ENCODE measurements at places on chromosomes 4 and X.

DNA sequence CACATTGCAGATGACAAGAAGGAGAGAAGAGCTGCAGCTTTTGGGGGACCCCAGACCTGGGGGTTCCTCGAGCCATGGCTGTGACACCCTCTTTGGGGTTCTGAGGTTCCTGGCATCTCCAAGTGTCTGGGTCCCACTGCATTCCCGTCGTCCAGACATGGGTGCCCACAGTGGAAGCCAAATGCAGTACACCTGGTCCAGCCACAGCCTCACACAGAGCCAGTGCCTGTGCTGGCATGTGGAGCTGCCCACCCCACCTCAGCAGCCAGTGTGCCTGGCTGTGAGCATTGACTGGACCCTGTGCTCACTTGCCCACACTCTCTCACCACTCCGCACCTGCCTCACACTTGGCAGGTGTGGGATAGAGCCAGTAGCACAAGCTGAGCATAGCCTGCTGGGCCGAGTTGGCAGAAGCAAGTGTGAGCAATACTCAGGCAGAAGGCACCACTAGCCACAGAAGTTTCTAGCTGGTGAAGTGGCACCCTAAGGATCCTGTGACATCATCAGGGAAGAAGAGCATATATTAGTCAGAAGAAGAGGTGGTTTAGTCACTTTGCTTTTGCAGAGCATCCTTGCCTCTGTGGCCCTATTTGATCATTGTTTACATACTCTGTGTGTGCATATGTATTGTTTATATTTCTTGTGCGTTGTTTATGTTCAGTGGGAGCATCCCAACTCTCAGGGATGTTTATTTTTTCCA lies 65.0 kb upstream of the MAGEB2 start:
- peak; percentile 48 for DNase-seq

DNA sequence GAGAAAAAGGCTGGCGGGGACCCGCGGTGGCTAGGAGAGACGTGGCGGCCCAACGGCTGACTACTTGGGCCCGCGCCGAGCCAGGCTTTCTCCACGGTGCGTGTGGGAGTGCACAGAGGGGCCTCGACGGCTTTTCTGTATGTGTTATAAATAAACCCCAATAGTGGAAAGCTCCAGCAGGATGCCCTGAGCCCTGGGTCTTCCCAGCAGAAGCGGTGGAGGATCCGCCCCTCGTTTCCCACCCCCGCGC lies 268 bp upstream of the PRRG1 start:
- no peak for DNase-seq

- peak; percentile 73 for DNase-seq
Measured at GRCh38 chr4:5638976-5639375, 69.4 kb downstream of the EVC2 start.

DNA sequence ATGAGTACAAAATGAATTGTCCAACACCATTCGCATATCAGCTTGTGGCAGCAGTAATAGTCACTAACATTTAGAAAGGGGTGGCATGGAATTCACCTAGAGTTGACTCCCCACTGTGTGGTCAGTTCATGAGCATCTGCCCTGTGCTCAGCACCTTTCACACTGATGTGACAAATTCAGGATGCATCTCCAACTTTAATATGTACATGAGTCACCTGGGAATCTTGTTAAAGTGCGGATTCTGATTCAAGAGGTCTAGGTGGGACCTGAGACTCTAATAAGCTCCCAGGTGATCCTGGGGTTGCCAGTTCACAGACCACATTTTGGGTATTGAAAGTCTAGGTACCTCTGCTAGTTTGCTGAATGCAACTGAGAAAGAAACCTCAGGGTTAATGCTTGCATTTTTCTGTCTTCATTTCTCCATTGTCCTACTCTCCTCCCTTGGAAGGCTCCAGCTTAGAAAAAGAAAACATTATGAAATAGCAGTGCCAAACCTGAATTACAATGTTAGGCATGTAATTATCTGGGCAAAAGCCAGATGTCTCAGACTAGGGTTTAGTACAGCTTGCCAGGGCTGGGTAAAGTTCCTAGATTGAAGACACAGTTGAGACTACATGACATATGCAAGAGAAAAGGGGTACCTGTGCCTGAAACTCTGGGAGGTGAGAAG lies 32.7 kb downstream of the TMSB4X start:
- peak; percentile 24 for DNase-seq

- no peak for DNase-seq
Measured at GRCh38 chrX:31232506-31232905, 160.7 kb upstream of the FTHL17 start.

DNA sequence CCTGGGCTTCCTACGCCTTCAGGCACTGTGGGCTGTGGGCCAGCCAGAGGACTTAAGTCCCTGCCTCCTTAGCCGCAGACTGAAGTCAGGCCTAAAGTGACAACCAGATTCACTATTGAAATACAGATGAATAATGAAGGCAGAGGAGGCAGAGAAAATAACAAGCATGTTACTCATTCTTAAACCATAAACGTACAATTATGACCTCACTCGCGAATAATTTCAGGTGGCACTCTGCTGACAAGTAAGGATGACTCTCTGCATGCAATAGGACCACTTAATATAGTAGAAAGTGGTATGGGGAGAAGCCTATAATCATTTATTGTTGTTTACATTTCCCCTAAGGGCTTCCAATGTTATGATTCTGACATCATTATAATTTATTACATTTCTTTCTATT lies 409.2 kb upstream of the FGF13 start:
- DNase-seq, result no peak

DNA sequence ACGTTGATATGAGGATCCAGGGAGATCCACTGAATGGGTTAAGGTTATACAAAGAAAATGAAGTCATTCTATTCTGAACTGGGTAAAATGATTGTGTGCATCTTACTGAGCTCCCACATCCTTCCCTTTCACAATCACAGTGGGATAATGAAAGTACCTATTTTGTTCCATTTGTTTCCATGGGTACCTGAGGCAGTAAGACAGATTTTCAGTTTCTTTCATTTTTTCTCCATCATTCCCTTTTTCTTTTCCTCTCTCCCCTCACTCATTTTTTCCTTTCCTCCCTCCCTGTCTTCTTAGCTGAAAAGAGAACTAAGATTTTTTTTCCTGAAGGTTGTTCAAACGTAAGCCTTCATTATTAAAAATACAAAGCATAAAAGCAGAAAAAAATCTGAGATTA lies 4.6 kb downstream of the GRIA2 start:
- no peak for DNase-seq

DNA sequence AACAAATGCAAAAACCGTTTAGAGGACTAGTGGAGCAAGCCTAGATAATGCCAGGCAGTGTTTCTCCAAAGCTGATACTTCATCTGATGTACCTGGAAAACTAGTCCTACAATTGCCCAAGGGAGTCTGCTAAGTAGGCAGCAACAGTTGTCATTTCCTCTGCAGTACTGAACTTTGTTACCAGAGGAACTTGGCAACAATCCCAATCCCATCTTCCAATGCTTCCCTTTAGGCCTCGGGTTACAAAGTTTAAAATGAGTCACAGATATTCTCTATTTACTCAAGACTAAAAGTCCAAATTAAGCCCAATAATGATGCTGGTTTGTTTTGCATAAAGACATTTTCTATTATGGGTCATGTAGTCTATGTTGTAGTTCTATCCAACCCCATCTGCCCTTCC lies 120.0 kb upstream of the GLRA2 start:
- DNase-seq, result peak; percentile 33

DNA sequence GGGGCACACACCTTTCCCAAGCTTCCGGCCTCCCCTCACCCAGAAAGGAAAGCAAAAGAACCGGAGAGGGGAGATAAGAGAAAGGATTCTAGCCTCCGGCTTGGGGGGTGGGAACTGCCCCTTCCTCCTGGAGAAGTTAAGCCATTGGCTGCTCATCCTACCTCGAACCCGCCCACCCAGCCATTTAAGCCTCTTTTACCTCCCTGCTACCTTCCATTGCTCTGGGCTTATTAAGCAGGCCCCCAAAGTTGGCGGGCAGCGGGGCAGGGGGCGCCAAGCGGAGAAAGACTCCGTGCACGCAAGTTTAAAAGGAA lies 2.3 kb downstream of the MAML3 start:
- DNase-seq, result peak; percentile 52

- DNase-seq, result peak; percentile 88
Measured at GRCh38 chrX:100995469-100995868, 26.0 kb downstream of the ARL13A start.

DNA sequence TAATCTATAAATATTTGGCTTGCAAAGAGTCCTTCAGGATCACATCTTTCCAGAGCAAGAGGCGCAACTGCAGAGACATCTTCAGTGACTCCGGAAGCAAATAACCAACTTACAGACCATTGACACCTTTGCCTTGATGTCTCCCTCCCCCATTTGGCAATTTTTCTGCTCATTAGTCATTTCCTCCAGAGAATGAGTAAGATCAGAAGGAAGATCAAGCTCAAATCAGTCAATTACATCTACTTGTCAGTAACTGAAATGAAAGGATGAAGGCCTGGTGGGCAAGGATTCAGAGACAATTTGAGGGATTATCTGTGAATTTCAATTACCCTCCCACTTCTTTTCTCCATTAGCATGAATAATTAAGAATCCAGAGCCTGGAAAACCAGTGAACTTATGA lies 665.6 kb upstream of the CPEB2 start:
- DNase-seq, result no peak

GRCh38 chr4:141036786-141037185 lies 96.5 kb downstream of the RNF150 start:
- DNase-seq, result peak; percentile 9

DNA sequence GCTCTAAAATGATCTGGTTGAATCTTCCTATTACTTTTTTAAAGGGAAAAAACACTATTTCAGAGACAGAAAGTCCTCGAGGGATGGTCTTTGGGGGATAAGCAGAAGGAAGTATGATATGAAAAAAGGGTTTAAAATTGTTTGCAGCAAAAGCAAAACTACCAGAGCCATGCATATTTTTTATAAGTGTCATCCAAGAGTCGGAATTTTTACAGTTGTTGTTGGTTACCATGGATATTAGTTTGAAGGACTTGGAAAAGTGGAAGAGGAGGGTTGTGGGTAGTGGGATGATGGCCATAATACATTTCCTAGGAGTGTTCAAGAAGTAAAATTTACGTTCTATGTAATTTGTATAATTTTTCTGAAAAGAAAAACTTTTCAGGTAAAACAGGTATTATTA lies 134.4 kb downstream of the PCDH7 start:
- peak; percentile 3 for DNase-seq

- no peak for DNase-seq
Measured at GRCh38 chr4:108941904-108942430, 179.1 kb upstream of the ETNPPL start.

DNA sequence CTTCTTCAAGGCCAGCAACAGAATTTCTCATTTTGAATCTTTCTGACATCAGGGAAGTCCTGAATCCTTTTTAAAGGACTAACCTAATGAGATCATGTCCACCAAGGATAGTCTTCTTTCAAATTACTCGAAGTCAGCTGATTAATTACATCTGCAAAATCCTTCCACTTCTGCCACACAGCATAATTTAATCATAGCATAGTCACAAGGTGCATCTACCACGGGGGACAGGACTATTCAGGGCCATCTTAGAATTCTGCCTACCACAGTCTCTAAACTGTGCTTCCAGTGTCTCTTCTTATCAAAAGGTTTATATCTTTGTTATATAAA lies 53.7 kb downstream of the ATP10D start:
- DNase-seq, result no peak

DNA sequence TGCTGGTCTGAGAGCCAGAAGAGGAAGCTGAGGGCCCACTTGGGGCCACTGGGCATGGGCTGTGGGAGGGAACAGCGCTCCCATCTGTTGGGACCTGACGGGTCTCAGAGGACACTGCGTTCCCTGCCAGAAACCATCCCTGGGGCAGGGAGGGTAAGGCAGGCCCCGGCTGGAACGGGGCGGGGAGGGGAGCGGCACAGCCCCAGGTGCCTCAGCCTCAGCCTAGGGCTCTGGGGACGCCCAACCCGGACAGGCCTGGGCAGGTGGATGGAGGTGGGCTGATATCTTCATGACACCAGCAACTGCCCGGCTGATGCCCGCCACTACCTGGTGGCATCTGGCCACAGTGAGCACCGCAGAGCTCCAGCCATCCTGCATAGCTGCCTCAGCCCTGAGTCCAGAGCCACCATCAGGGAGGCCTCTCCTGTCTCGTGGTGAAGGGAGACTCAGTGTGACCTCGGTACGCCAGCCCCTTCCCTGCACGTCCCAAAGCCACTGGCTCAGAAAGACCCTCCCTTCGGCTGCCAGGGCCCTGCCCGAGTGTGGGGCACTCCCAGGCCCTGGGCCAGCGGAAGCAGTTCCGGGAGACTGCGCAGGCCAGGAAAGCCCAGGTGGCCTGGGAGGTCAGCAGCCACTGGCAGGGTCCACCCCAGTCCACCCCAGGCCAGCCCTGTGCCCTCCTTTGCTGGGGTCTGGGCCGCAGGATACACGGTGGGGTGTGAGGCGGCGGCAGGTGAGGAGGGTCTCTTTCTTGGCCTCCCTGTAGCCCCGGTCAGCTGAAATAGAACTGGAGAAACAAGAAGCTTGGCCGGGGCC lies 34.6 kb upstream of the FGFR3 start:
- no peak for DNase-seq

DNA sequence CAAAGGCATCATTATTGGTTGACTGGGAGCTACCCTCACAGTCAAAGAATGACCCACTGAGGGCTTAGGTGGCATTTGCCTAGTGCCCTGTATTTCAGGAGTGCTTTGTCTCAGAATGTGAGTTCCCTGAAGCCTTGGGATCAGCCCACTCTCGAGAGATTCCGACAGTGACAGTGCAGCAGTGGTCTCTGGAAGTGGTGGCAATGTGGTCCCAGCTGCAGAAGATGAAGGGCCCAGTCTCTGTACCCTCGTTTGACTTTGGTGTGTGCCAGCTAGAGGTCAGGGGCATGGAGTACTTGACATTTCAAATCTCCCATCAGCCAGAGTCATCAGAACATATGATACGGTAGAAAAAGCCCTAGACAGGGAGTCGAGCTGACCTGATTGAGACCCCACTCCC lies 153.7 kb downstream of the EFNB1 start:
- no peak for DNase-seq

DNA sequence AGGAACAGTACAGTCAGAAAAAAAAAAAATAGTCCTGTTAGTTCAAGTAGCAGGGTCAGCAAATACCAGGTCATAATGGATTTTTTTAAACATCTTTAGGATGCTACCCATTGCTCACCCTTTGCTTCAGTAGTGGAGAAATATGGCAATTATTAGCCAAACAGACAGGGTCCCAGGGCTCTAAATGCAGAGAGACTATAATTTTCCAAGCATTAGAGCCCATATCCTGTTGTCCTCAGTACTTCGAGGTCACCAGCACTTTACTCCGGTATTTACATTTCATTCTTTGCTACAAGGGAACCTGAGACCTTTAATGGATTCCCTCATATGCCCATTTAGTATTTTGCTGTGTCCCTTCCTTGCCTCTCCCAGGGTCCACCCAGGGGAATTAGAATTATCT lies 1562.9 kb upstream of the TENM3 start:
- no peak for DNase-seq

DNA sequence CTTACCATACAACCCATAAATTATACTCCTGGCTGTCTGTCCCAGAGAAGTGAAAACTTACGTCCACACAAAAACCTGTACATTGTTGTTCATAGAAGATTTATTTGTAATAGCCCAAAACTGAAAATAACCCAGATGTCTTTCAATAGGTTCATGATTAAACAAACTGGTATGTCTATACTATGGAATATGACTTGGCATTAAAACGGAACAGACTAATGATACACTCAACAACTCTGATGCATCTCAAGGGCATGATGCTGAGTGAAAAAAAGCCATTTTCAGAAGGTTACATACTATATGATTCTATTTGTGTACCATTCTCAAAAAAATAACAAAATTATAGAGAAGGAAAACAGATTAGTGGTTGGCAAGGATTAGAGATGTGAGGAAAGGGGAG lies 11.6 kb upstream of the MND1 start:
- DNase-seq, result peak; percentile 18

GRCh38 chr4:163343604-163344146 lies at the start of gene NPY5R:
NPY5R (plus strand) TSS chr4:163343892; CDS start chr4:163350274, 6,382 bp downstream.
- DNase-seq, result no peak

GRCh38 chrX:97234471-97235081 lies 350.9 kb downstream of the RPA4 start:
- no peak for DNase-seq

All from HFFc6 (cell line).